Stimulated activated CD8-positive, alpha-beta memory T cell treated with anti-CD3 and anti-CD28 coated beads, Interleukin-15, amount 100 ng/mL, for 48 hours (primary cell): ENCODE measurements at places on chromosomes 6 and 20.

- DNase-seq: no peak
These were observed 69.3 kb upstream of the SYNJ2 start for GRCh38 chr6:157912326-157912725.

- DNase-seq: no peak
These were observed 212.9 kb downstream of the TMEM200A start for GRCh38 chr6:130578713-130579112.

DNA sequence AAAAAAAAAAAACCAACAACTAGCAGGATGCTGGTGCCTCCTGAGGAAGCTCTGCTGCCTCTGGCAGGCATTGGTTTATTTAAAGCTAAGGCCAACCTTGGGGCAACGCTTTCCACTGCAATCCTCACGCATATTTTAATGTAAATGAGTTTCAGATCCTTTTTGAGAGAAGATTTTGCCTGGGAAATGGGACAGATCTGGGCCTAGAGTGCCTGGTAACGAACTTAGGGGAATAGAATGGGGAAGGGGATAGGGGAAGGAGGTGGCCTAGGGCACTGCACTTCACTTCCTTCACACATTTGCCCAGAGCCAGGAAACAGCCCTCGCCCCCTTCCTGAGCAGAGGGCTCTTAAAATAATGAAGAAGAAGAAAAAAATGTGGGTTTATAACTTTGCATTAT lies 132.7 kb upstream of the TMEM170B start:
- DNase-seq: no peak

DNA sequence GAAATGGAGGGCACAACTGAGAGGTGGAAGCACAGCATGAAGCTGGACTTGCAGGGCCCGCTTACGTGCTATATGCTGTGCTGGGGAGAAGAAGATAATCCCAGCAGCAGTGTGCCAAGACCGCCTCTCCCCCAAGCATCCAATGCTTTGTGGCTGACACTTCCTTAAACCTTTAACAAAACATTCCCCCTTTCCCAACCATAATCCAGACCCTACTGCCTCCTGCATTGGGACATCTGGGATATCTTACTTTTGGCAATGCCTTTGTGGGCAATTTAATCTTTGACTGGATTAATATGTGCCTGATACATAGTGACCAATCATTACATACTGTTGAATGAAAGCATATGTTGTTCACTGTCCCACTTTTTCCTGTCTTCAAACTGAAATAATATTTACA lies 3.1 kb upstream of the TENT5A start:
- no peak for DNase-seq

- no peak for DNase-seq
These were observed 355.1 kb downstream of the HAO1 start for GRCh38 chr20:7585126-7585679.

GRCh38 chr6:167707686-167708500 lies 118.8 kb upstream of the AFDN start:
- no peak for DNase-seq

DNA sequence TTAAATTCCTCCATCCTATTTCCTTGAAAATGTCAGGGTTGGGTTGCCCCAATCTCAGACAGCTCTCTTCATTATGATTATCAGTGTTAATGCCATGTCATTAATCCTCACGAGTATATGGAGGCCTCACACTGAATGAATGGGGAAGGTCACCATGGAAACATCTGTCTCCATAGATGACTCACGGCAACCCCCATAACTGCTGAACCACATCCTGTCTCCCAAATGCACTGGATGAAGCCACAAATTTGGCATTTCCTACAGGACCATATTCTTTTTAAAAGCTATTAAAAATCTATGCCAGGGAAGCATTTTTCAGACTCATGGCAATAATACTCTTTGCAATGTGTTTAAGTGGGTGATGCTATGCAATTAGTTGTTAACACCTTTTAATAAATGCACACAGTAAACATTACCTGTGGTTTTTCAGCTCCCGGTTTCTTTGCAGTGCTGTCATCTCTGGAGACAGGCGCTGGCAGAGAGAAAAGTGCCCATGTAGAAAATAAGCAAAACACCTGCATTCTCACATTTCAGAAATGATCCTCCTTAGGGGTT lies 80.1 kb upstream of the PTPRK start:
- DNase-seq: no peak

DNA sequence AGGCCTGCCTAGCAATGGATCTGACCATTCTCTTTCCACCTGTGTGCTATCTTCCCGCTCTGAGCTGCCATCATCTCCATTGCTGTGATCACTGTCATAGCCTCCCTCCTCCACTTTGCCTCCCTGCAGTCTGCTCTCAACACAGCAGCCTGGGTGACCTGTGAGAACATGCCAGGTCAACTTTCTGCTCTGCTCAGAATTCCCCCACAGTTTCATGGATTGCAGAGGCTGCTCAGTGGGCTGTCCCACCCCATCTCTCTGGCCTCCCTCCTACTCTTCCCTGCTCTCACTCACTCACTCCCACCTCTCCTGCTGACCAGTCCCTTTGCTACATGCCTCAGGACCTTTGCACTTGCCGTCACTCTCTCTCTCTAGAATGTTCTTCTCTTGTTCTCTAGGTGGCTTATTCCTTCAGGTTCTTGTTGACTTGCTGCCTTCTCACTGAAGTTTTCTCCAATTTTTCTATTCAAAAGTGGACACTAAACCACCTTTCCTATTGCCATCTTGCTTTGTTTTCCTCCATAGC lies 159.9 kb downstream of the CD83 start:
- DNase-seq: no peak

DNA sequence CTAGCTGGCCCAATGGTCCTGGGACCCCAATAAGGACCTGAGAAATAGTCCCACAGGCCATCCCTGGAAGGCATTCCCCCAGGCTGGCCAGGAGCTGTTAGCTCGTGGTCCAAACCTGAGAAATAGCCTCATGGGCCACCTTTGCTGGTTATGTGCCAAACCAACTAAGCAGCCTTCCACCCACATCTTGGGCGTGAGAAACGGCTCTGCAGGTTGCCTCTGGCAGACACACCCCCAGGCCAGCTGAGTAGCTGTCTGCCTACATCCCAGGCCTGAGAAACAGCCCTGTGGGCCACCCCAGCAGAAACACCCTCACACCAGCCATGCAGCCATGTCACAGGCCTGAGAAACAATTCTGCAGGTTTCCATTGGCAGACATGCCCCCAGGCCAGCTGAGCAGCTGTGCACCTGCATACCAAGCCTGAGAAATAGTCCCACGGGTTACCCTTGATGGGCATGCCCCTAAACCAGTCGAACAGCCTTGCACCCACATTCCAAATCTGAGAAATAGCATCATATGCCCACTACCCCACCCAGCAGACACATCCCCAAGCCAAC lies 567.8 kb upstream of the ID4 start:
- no peak for DNase-seq

DNA sequence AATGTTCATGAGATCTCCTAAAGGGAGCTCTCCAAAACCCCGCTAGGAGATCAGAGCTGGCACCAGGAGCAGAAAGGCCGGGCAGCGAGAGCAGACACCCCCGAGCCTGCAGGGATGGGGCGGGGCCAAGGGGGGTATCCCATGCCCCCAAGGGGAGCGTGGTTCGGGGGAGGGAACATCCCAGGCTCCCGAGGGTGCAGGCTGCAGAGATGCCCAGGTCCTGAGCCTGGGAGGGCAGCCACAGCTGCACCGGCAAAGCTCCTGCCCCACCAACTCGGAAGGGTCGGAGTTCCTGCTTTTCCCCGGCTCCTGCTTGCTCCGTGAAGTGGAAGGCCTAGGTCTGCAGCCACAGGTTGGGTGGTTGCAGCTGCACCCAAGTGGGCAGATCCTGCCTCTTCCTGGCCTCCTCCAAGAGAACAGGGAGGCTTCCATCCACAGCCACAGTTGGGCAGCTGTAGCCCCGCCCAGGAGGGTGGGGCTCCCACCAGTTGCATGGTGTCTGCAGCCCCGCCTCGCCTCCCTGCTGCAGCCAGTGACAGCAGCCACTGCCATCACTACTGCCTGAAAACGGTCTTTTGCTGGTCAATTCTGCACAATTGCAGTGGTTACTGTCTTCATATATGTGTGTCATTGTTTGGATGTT lies 13.4 kb upstream of the GMNN start:
- no peak for DNase-seq

GRCh38 chr20:11544029-11544678 lies 373.5 kb upstream of the BTBD3 start:
- no peak for DNase-seq

DNA sequence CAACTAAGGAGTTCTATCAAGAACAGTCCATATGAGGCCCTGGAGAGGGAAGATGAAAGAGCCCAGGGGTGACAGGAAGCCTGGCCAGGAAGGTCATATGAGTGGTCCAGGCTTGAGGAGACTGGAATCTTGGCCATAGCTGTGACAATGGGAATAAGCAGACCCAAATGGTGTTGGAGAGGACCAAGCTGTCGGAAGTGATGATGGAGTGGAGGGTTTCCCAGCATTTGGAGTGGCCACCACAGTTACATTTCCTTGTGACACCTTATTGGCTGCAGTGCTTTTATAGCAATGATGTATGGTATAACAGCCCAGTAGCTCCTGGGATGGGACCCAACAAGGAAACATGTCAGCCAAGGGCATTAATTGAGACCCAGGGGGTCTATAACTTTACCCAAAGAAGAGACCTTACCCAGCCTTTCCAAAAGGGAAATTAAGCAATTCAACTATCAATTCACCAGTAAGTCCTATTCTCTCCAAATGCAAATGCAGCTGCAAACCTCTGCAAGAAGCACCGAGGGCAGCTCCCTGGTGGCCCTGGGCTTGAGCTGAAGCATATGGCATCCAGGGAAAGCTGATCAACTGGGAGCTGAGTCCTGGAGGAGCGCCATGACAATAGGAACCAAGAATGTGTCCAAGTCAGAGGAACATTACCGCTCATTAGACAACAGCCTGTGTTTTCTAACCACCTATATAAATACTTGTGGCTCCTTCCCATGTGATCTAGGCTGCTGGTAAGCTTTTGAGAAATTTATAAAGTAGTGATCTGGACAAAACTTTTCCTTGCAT lies 219.4 kb downstream of the SOD2 start:
- DNase-seq: no peak

- no peak for DNase-seq
These were observed 28.8 kb upstream of the DDR1 start for GRCh38 chr6:30855429-30856075.

DNA sequence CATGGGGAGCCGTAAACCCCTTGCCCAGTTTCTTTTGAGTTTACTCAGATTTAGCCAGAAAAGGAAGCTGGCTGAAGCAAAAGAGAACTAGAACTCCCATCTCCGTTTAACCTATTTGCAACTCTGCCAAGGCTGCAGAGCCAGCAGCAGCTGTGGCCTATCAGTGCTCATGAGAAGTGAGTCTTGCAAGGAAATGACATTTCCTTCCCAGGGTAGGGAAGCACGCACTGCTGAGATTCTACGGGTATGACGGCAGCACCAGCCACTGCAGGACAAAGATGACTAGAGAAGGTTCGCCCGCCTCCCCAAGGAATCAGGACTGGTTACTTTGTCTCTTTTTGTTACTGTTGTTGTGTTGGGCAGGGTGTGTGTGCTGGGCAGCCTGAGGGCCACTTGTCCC lies 47.6 kb downstream of the PPP1R3G start:
- DNase-seq: no peak

- DNase-seq: no peak
These were observed 220.3 kb upstream of the SNX9 start for GRCh38 chr6:157602521-157603295.

DNA sequence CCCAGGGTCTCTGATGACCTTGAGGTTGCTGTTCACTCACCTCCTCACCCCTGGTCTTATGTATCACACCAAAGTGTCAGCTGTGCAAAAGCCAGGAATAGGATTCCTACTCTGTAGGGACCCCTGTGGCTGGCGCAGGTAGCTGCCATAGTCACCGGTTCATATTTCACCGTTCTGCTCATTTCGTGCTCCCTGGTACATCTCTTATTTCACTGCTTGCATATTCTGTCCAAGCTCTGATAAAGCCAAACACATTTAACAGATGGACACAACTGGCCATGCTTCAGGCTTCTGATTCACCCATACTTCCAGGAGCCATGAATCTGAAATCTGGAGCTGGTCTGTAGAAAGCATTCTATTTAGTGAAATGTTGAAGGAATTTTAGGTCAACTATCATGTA lies 20.5 kb downstream of the SLC22A3 start:
- no peak for DNase-seq

DNA sequence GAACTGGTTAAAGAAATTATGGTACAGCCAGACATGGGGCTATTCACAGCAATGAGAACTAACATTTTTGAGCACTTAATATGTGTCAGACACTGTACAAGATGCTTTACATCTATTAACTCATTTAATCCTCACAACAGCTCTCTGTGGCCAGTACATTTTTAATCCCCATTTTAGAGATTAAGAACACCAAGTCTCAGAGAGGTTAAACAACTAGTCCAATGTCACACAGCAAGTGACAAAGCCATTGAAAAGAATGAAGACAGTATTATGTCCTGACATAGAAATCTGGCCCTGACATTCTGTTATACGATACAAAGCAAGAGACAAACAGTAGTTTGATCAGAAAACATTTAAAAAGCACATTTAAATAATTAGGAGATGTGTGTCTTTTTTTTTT lies 3.8 kb upstream of the CSNK2A1 start:
- no peak for DNase-seq

- no peak for DNase-seq
These were observed 99.6 kb upstream of the COL21A1 start for GRCh38 chr6:56346958-56347357.

DNA sequence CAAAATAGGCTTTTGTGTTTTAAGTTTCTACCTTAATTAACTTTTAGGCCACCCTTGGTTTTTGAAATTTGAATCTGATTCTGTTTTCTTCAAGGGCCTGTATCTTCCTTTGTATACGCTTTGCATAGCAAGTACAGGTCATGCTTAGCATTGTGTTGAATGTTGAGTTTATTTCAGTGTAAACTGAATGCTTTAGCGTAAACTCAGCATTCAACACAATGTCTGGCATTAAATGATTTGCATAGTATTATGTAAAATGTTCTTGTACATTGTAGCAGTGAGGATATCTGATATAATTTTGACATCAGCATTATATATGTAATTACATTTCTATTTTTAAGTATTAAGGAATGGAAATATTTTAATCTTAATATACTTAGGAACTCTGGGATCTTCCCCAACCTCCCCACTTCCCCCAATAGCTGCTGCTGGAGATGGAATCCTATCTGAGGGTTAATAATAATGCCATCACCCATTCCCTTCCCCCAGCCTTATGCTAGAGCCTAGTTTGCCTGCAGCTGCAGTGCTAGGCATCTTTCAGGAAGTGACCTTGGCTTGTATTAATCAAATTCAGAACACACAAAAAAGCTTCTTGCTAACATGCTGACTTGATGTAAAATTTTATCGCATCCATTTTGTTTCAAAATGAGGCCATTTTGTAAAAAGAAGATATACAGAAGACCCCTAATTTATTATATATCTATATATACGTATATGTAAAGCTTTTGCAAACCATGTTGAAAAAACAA lies 73.1 kb downstream of the NCOA3 start:
- DNase-seq: no peak

- no peak for DNase-seq
These were observed 22.8 kb downstream of the RGS17 start for GRCh38 chr6:153108315-153108714.

GRCh38 chr20:43151901-43152300 lies 37.8 kb downstream of the PTPRT start:
- DNase-seq: no peak
